ENCODE measurements at places on chromosomes 6 and 20. TPM values are rescaled to one million over a fixed set of nuclear protein-coding genes. Genes with fewer than 3 reads are reported as not detected.

The GPX5 gene
- not detected for total RNA-seq

The HDAC2 gene
- 328 TPM for total RNA-seq

The MCM9 gene
- 17.3 TPM for total RNA-seq

The MYCT1 gene
- not detected for total RNA-seq

The C6orf15 gene
- not detected for total RNA-seq

The TNF gene
- total RNA-seq = 0.19 TPM

The GNRH2 gene
- 0.37 TPM for total RNA-seq

The PSORS1C1 gene
- not detected for total RNA-seq

The SGK1 gene
- total RNA-seq = 15.8 TPM

- H3K36me3 ChIP-seq = no peaks in the 10 kb centered on the region
- H3K4me1 ChIP-seq = peaks cover 9% of the 10 kb centered on the region
- no peak overlapping the region for H3K27ac ChIP-seq
- DNase-seq = peak; percentile 94
- H3K27me3 ChIP-seq = peaks cover 20% of the 10 kb centered on the region
- H3K4me3 ChIP-seq = peak overlapping the region; percentile 41
Observed at GRCh38 chr20:63973636-63974401, 4.1 kb upstream of the ZNF512B start.

- no peak for DNase-seq
- no peaks in the 10 kb centered on the region for H3K4me1 ChIP-seq
- H3K4me3 ChIP-seq = no peak overlapping the region
- H3K27me3 ChIP-seq = no peaks in the 10 kb centered on the region
- H3K27ac ChIP-seq = no peak overlapping the region
- no peaks in the 10 kb centered on the region for H3K36me3 ChIP-seq
Observed at GRCh38 chr20:24766143-24766527, 182.9 kb upstream of the CST7 start.

DNA sequence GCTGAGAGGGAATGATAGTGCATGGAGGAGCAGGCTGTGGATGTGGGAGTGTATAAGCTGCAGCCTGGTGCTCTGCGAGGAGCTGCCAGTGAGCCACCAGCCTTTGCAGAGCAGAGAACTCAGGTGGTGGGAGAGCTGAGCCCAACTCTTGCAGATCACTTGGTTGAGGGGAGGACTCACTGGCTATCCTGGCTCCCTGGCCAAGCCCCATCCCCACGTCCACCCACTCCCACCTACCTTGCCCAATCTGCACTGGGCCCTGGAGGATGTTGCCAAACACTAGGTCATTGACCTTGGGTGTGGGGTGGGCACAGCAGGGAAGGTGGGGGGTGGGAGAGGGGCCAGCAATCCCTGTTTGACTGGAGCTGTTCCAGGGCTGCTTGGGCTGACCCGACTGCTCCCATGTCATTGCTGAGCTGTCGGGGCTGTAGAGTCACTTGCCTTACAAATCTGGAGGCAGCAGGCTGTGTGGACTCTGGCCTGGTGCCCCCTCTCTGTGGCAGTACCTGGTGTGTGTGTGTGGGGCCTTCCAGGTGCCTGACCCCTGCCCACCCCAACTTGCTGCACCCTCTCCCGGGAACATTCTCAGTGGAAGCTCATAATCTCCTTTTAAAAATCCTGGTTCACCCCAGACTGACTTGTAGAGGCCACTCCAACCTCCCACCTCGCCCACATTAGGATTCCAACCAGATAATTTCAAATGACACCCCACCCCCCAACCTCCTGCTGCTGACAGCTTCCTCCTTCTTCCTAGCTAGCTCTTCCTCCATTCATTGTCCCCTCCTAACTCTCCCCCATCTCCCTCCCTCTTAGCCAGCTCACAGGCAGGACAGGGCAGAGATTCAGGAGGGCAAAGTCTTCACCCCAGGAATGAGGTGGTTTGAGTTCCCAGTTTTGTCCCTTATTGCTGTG, 162.3 kb downstream of the MRPL14 start:
- no peaks in the 10 kb centered on the region for H3K36me3 ChIP-seq
- H3K4me1 ChIP-seq = peaks cover 8% of the 10 kb centered on the region
- H3K27ac ChIP-seq = no peak overlapping the region

GRCh38 chr6:107561306-107561705, 71.4 kb downstream of the SOBP start:
- no peak overlapping the region for H3K4me3 ChIP-seq
- no peaks in the 10 kb centered on the region for H3K36me3 ChIP-seq
- H3K27ac ChIP-seq = no peak overlapping the region
- no peaks in the 10 kb centered on the region for H3K27me3 ChIP-seq

DNA sequence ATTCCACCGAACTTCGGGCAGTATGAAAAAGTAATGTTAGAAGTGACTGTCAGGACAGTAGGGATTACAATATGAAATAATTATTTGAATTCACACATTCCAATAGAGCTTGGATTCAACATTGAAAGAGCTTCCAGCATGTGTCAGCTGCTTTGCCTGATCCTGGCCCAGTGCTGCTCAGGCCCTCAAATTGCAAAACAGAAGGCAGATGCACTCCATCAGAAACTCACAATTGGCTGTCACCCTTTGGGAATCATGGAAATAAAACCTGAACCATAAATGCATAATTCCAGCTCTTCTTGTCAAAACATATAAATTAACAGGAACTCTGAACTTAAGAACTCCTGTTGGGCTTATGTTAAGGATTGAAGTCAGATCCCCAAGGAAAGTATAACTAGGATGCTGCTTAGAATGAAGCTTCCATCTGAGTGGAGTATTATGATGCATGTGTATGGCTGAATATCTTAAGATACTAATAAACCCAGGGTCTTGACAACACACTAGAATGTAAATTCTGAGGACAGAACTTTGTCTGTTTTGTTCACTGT, 1.8 kb upstream of the NDUFAF4 start:
- peaks cover 12% of the 10 kb centered on the region for H3K36me3 ChIP-seq
- DNase-seq = no peak
- no peaks in the 10 kb centered on the region for H3K27me3 ChIP-seq
- H3K27ac ChIP-seq = no peak overlapping the region
- H3K4me1 ChIP-seq = peaks cover 12% of the 10 kb centered on the region

DNA sequence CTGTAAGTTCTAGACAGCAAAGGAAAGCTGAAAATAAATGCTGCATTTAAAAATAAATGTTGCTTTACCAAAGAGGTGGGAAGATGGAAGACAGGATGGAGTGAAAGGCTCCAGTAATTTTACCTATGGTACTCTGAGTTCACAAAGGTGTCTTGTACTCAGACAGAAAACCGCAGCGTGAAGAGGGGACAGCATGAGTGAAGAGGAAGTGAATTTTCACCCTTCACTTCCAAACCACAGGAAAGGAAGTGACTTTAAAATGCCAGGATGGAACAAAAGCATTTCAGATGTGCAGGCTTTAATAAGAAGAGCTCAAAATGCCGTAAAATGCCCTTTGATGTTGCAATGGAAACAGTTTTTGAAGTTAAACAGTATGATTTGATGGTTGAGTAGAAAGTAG, 91.2 kb upstream of the TINAG start:
- no peaks in the 10 kb centered on the region for H3K36me3 ChIP-seq
- H3K27ac ChIP-seq = no peak overlapping the region
- no peak for DNase-seq
- H3K4me3 ChIP-seq = no peak overlapping the region
- H3K4me1 ChIP-seq = no peaks in the 10 kb centered on the region

GRCh38 chr6:93300661-93301060, 118.7 kb downstream of the EPHA7 start:
- peaks cover 4% of the 10 kb centered on the region for H3K4me1 ChIP-seq
- no peaks in the 10 kb centered on the region for H3K27me3 ChIP-seq
- no peak overlapping the region for H3K27ac ChIP-seq
- no peak overlapping the region for H3K4me3 ChIP-seq

GRCh38 chr20:48273843-48274242, 488.6 kb upstream of the SULF2 start:
- no peak for DNase-seq
- H3K4me3 ChIP-seq = no peak overlapping the region
- no peaks in the 10 kb centered on the region for H3K27me3 ChIP-seq
- no peak overlapping the region for H3K27ac ChIP-seq
- H3K4me1 ChIP-seq = peaks cover 22% of the 10 kb centered on the region

- no peak overlapping the region for H3K4me3 ChIP-seq
- no peaks in the 10 kb centered on the region for H3K27me3 ChIP-seq
- no peak overlapping the region for H3K27ac ChIP-seq
- no peaks in the 10 kb centered on the region for H3K4me1 ChIP-seq
- H3K36me3 ChIP-seq = no peaks in the 10 kb centered on the region
Observed at GRCh38 chr20:54115172-54115854, 44.9 kb upstream of the BCAS1 start.

GRCh38 chr6:2230659-2231277, 14.6 kb downstream of the GMDS start:
- H3K4me3 ChIP-seq = no peak overlapping the region
- DNase-seq = no peak
- no peaks in the 10 kb centered on the region for H3K36me3 ChIP-seq
- no peak overlapping the region for H3K27ac ChIP-seq
- no peaks in the 10 kb centered on the region for H3K27me3 ChIP-seq

GRCh38 chr6:52098721-52099120, 11.3 kb upstream of the PKHD1 start:
- H3K27me3 ChIP-seq = no peaks in the 10 kb centered on the region
- no peaks in the 10 kb centered on the region for H3K36me3 ChIP-seq
- H3K27ac ChIP-seq = no peak overlapping the region
- H3K4me3 ChIP-seq = no peak overlapping the region

DNA sequence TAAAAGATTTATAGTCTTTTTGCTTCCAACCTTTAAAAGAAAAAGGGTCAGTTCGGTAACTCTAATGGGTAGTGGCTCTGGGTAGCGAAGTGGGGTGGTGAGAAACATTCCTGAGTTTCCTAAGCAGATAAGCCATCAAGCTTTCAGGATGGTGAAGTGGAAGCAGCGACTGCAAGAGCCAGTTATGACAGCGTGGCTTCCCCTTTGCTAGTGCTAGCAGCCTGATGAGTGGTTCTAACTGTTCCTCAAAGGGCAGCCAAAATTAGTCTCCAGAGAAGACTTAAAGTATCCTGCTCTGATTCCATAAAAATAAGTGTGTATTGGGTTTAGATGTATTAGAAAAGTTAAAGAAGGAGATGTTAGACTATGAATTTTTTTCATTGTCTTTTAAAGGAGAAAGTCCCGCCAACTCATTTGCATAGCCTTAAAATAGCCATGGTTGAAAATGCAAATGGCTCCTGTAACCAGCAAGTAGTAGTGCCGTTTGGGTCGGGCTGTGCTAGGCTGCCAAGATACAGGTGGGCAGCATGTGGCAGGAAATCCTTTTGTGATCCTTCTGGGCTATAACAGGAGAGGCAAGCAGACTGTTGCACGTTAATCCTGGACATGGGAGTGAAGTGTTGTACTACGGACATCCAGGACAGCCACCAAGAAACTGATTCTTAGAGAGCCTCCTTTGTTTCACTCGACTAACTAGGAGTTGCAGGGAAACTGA, 18.0 kb downstream of the ELOVL2 start:
- peak overlapping the region; percentile 32 for H3K4me3 ChIP-seq
- H3K27me3 ChIP-seq = no peaks in the 10 kb centered on the region
- H3K36me3 ChIP-seq = no peaks in the 10 kb centered on the region
- peak; percentile 45 for DNase-seq

DNA sequence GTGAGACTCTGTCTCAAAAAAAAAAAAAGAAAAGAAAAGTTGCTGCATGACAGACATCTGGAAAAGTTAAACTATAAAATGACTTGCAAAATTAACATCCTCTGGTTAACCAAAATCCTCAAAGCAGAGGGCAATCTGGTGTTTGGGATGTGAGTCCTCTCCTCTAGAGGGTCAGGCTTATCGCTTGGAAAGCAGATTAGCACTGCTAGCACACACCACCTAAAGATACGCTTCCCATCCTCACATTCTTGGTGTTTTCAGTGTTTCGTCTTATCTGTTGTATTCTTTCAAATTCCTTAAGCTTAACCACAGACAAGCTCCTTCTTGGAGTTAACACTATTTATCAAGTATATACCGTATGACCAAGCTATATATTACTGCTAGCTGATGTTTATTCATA, 198.0 kb downstream of the SOX4 start:
- H3K4me1 ChIP-seq = no peaks in the 10 kb centered on the region
- H3K4me3 ChIP-seq = no peak overlapping the region
- H3K27me3 ChIP-seq = no peaks in the 10 kb centered on the region
- H3K36me3 ChIP-seq = no peaks in the 10 kb centered on the region
- DNase-seq = no peak

GRCh38 chr20:382291-383115, 1.9 kb downstream of the TRIB3 start:
- peak overlapping the region; percentile 67 for H3K4me3 ChIP-seq
- H3K36me3 ChIP-seq = no peaks in the 10 kb centered on the region
- no peaks in the 10 kb centered on the region for H3K4me1 ChIP-seq
